ENCODE measurements at places on chromosomes 12 and 14. TPM values are rescaled to one million over a fixed set of nuclear protein-coding genes. Genes with fewer than 3 reads are reported as not detected.

RAB2B gene
- 31.3 TPM for polyA plus RNA-seq

TBK1 gene
- polyA plus RNA-seq = 18.4 TPM

ADGRD1 gene
- polyA plus RNA-seq = 13.7 TPM

LALBA gene
- not detected for polyA plus RNA-seq

HOXC12 gene
- not detected for polyA plus RNA-seq

RASSF8 gene
- 24.9 TPM for polyA plus RNA-seq

- DNase-seq = no peak
These were observed 138.5 kb downstream of the ESRRB start for GRCh38 chr14:76514213-76514998.

- no peak for DNase-seq
These were observed 13.6 kb downstream of the TULP3 start for GRCh38 chr12:2904260-2904659.

DNA sequence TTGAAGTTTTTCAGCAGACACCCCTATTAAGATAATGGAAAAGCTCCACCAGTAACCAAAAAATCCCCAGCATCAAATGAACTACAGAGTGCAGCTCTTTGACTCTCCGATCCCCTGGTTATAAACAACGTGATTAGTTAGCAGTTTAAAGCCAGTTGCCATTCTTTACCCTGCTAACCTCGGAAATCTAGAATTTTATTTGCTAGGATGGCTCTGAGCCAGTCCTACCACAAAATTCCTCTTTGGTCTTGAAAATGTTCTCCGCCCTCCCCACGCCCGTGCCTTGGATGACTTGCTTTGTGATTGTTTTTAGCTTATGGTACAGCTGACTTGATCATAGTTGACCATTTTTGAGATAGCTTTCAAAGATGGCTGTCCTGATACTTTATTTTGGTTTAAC lies 1.2 kb downstream of the KLHDC2 start:
- DNase-seq = no peak

GRCh38 chr12:46959502-46959901 lies 119.9 kb upstream of the PCED1B start:
- no peak for DNase-seq

DNA sequence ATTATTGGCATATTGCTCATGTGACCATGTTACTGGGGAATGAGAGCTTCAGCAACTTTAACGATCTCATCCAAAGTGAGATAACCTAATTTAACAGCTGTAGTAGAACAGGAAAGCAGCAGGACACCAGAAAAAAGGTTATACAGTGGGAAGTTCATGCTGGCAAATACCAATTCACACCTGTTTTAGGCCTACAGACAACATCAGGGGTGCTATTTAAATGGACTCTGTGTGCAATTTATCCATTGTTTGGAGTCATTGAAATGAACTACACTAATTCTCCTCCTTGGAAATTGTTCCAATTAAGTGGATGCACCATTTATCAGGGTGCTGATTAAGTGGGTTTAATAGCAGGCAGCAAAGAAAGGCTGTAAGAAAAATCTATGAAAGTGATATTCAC lies 424.4 kb upstream of the LMO3 start:
- DNase-seq = no peak

- DNase-seq = peak; percentile 46
These were observed 10.4 kb downstream of the BEST3 start for GRCh38 chr12:69688471-69689427.

- no peak for DNase-seq
These were observed 66.7 kb downstream of the SETD3 start for GRCh38 chr14:99413911-99414310.

GRCh38 chr14:44995196-44995595 lies 33.2 kb downstream of the TOGARAM1 start:
- DNase-seq = no peak

GRCh38 chr12:92608151-92609091 lies 94.4 kb upstream of the PLEKHG7 start:
- DNase-seq = peak; percentile 23

DNA sequence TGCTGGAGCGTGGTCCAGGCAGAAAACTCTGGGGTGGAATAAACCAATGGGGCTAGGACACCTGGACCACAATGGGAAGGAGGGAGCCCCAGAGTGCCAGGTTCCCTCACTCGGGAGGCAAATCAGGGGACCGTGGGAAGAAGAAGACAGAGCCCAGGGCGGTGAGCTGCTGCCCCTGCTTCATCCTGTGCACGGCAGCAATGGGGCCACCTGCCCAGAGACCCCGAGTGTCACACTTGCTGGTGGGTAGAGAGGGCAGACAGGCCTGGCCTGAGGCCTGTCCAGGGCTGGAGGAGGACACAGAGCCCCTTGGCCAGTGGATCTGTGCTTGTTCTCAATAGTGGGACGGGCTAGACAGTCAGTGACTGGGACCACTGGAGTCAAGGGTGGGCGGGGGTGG lies 58.2 kb downstream of the DIO3 start:
- no peak for DNase-seq

GRCh38 chr12:42583016-42583415 lies 6.5 kb downstream of the PRICKLE1 start:
- DNase-seq = no peak

DNA sequence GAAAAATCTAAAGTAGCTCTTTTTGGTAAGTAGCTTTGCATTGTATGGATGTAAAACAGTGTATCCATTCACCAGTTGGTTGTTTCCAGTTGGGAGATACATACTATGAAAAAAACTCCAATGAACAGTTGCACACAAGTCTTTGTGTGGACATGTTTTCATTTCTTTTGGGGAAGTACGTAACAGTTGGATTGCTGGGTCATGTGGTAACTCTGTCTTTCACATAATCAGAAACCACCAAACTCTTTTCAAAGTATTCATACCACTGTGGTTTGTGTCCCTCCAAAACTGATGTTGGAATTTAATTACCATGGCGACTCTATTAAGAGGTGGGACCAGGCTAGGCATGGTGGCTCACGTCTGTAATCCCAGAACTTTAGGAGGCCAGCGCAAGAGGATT lies 58.9 kb upstream of the RESF1 start:
- DNase-seq = no peak

GRCh38 chr14:73392329-73393257 lies 65.8 kb downstream of the NUMB start:
- no peak for DNase-seq
